ENCODE measurements at places on chromosomes 16 and 17.

GRCh38 chr17:70912716-70913485 lies 743.6 kb downstream of the KCNJ2 start:
- no peak for DNase-seq

- DNase-seq, result no peak
Measured at GRCh38 chr16:27369806-27370205, 32.2 kb upstream of the IL21R start.

DNA sequence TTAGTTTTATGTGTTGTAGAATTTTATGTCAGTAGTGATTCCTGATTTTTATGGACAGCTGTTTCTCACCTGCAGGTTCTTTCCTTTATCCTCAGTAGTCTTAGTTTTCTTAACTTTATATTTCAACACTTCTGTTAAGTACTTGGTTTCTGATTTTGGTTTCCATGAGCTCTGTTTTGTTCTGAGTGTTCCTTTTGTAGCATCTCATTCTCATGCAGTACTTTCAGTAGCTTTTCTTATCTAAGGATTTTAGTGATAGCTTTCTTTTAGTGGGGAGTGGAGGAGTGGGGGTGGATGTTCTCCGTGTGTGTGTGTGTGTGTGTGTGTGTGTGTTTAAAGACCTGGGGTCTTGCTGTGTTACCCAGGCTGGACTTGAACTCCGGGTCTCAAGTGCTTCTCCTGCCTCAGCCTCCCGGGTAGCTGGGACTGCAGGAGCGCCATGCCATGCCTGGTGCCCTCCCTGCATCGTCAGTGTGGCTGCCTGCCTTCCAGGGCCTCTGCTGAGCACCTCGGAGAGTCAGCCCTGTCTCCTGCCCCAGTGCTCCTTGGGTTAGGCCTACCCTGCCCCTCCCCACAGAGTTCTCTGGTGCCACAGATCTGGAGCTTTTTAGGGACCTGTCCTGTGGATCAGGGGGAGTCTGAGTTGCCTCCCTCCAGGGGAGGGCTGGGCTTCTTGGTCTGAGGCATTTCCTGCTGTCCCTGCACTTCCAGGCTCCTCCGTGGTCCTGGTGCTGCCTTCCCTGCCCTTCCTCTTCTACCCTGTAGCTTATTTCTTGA lies 4.3 kb upstream of the ZNF750 start:
- DNase-seq, result no peak

- DNase-seq, result peak; percentile 73
Measured at GRCh38 chr17:79391376-79392233, 219.2 kb downstream of the RBFOX3 start.

GRCh38 chr17:37772982-37773381 lies 28.1 kb upstream of the HNF1B start:
- DNase-seq, result no peak

GRCh38 chr17:18968345-18968744 lies 16.4 kb downstream of the SLC5A10 start:
- DNase-seq, result no peak

DNA sequence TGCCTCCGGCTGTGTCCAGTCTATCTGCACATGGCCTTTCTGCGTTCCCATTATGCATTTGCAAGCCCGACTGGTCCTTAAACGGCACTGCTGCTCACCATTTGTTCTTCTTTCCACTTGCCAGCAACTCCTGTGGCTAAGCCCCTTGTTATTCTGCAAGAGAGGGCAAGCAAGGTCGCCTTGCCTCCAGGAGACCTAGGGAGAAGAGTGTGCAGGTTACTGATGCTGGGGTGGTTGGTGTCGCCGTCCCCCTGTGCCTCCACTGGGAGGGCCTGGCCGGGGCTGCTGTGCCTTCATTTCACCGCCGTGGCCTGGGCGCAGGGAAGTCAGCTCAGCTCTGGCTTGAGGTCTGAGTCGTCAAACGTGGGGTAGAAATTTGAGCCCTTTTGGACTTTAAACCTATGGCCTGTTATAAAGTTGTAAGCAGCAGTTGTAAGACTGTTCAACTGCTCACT lies 12.7 kb downstream of the SLC6A4 start:
- DNase-seq, result no peak

DNA sequence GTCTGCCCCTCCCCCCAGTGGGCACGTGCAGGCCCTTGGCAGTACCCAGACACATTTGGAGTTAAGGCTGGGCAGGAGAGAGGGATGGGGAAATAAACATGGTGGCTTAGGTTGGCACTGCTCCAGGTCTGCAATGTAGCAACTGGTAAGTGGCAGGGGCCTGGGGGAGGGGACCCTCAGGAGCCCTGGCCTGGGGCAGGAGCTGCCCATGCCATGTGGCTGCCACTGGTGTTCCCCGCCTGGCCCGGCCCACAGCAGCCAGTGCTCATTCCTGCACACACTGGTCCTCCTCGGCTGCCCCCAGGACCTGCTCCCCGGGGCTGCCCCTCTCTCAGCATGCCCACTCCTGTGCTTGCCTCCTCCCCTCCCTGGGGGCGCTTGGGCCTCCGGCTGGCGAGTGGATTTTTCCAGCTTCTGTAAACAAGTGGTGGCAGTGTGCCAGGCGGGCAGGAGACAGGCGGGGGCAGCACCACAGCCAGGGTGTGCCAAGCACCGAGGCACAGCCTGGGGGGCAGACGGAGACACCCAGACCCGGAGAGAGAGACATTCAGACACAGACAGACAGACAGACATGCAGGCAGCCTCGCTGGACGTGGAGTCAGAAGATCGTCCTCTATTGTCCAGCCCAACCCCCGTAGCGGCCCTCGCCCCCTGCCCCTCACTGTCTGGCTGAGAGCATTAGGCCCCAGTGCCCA lies 9.4 kb downstream of the THRA start:
- no peak for DNase-seq

DNA sequence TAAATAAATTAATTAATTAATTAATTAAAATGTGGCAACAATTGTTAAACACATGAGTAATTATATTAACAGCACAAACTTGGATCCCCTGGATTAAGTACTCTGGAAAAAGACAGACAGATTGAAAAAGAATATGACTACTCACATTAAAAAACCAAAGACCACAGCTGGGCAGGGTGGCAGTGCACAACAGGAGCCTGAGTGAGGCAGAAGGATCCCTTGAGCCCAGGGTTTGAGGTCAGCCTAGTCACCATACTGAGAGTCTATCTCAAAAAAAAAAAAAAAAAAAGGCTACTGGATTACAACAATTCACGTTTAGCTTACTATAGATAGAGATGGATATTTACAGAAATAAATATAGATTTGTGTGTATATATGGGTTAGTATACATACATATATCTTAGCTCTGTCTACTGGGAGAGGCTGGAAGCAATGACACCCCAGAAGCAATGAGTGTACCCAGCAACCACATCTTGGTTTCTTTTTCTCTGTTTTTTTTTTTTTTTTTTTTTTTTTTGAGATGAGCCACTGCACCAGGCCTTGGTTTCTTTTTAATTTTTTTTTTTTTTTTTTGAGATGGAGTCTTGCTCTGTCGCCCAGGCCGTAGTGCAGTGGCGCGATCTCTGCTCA lies 10.6 kb upstream of the SUZ12 start:
- DNase-seq, result no peak

- no peak for DNase-seq
Measured at GRCh38 chr17:1588821-1589585, 26.4 kb upstream of the PITPNA start.

GRCh38 chr16:67150047-67150832 lies 558 bp downstream of the B3GNT9 start:
- peak; percentile 61 for DNase-seq

DNA sequence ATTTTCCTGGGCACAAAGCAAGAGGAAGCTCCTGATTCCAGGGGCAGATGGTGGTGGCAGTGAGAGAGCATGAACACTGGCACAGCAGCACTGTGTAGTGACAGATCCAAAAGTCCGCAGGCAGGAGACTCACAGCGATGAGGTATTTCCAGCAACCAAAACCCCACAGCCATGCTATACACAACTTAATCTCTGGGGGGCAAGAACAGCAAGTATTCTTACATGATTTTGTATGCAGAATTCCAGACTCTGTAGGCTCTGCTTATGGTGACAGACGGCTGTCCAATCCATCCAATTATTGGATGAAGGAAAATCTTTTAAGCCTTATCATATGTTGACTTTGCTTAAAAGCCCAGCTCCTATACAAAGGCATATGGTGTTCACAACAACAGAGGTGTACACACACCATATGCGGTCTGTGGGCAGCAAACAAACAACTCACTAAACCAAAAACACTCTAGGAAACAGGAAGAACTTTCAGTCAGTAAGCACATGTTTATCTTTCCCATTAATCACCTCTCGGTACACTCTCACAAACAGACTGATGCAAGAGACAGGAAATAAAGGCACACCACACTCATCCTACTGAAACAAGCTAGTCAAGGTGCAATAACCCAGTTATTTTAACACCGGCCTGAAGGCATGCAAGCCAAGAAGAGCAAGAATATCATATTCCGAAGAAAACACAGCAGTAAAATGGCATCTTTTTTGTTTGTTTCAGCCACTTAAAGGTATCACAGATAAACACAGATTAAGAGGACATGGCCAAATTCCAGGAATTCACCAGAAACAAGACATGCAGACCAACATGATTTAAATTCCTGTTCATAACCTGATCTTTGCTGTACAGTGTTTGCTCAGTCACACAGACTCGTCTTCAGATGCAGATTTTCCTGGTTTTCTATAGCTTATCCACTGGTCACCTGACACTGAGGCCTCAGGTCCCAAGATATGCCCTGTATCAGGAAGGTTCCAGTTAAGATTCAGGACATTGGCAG lies 47.8 kb downstream of the ERN1 start:
- no peak for DNase-seq

DNA sequence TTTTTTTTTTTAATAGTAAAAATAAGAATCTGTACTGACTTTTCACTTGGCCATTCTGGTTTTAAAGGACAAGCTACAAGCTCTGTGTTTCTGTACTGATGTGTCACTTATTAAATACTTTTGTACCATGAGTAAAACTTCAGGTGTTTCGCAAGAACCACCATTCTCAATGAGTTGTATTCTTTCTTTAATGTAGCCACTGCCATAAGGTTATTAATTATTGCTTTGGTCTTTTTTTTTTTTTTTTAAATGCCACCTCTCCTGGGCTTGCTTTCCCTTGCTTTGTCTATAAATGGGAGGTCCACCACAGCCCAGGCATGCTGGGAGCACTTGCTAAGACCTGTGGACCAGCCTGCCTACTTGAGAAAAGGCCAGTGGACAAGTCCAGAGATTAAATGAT lies 8.4 kb downstream of the ARL2BP start:
- no peak for DNase-seq

GRCh38 chr16:87840271-87840978 lies 28.9 kb downstream of the SLC7A5 start:
- no peak for DNase-seq

DNA sequence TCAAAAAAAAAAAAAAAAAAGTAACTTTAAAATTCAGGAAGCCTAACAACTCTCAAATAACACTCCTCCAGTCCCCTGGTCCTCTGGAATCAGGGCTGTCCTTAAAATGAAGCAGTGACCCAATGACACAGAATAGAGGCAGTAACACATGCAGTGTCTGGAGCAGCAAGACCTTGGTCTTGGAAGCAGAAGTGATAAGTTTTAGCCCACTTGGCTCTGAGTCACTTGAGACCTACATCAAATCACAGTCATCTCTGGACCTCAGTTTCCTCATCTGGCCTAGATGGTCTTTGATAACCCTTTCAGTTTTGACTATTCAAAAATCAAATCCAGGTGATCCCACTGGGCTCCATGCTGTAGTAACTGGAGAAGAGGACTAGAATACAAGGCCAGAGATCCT lies 39.0 kb downstream of the LYRM1 start:
- DNase-seq, result no peak

DNA sequence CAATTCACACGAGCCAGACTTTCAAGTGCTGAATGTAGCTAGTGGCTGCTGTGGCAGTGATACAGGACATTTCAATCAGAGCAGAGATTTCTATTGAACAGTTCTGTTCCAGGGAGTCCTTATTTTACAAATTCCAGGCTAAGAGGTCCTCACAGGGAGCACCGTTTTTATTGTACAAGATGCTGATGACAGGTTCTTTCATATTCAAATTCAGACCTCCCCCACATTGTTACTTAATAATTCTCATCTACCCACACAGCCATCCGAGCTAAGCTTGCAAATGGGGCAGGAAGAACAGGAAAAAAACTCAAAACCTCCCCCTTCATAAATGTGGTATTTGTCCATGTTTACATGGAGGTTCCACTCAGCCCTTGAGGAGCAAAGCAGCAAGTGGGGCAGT lies 9.8 kb downstream of the GABARAPL2 start:
- DNase-seq, result no peak

DNA sequence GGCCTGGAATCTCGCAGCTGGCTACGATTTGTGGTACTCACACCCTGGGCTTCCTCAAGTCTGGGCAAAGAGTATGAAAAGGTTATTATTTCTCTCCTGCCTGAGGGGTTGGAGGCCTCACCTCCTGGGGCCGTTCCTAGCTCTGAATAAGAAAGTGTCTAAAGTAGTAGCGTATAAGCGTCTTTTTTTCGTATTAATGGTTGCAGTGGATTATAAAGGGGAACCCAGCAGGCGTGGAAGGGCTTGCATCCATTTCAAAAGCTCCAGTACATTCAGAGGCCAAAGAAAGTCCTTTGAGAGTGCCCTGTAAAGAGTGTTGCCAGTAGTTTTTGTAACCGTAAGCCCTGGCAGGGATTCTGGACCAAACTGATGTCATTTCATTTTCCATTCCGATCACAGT lies 72.2 kb upstream of the MPHOSPH6 start:
- DNase-seq, result no peak

DNA sequence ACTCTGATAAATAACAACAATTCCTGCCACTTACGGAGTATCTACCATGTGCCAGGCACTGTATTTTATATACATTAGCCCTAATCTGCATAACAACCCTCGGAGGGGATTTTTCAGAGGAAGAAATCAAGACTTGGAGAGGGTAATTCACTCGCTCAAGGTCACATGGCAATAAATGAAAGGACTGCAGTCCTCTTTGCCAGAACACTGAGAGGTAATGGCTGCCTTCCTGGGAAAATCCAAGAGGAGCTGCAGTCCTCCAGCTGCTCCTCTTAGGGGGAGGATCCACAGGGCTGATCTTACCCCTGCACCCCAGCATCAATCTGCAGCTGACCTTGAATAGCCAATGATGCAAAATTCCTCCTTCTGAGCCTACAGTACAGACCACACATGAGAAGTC lies 114.1 kb upstream of the RPL38 start:
- DNase-seq, result no peak

GRCh38 chr17:72412650-72413076 lies 291.8 kb downstream of the SOX9 start:
- DNase-seq, result no peak

DNA sequence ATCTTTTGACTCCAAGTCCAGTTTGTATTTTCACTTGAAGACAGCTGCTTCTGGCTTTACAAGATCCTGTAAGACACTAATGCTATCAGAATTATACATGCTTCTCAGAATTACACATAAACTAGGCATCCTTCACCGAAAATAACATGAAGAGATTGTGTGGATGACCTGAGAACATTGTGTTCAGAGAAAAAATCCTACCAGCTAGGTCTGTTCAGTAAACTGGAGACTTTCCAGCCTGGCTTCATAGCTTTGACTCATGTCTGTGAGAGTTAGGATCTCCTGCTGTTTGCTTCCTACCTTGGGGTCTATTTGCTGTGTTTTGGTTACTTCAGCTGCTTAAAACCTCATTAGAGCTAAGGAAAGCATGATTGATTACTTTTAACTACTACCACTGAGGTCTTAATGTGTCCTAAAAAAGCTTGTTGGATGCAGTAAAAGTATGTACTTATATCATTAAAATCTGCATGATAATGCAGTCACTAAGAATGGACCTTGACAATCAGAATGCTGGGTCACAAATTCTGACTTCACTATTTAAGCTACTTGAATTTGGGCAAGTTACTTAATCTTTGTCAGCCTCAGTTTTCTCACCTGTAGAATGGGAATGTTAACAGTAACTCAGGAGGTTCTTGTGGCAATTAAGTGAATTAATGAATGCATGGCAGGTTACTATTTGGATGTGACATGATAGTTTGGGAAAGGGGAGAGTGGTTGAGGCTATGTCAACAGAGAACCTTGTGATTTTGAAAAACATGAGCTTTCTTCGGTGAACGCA lies 8.0 kb upstream of the MYH13 start:
- DNase-seq, result no peak
